ENCODE measurements at places on chromosomes 1 and 21.

GRCh38 chr1:175717610-175718540, 25.5 kb downstream of the TNR start:
- DNase-seq = no peak

DNA sequence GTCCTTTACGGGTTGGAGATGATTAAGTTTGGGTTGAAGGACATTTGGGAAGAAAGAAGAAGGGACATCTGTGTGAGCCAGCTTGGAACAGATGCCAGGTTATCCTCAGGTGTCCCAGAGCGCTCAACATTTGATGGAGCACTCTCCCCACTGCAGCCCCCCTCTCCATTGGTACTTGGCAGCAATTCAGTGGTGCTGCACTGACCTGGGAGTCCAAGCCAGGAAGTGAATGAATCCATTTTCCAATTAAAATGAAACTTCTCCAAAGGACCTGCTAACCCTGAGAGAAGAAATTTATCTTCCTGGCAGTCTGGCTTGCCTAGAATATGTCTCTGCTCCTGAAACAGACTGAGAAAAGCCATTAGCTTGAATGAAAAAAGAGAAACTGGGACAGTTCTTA, 67.1 kb downstream of the FGGY start:
- DNase-seq = no peak

GRCh38 chr1:176559878-176560277, 96.9 kb downstream of the PAPPA2 start:
- no peak for DNase-seq

GRCh38 chr1:29695803-29696202, 459.5 kb downstream of the PTPRU start:
- DNase-seq = no peak

DNA sequence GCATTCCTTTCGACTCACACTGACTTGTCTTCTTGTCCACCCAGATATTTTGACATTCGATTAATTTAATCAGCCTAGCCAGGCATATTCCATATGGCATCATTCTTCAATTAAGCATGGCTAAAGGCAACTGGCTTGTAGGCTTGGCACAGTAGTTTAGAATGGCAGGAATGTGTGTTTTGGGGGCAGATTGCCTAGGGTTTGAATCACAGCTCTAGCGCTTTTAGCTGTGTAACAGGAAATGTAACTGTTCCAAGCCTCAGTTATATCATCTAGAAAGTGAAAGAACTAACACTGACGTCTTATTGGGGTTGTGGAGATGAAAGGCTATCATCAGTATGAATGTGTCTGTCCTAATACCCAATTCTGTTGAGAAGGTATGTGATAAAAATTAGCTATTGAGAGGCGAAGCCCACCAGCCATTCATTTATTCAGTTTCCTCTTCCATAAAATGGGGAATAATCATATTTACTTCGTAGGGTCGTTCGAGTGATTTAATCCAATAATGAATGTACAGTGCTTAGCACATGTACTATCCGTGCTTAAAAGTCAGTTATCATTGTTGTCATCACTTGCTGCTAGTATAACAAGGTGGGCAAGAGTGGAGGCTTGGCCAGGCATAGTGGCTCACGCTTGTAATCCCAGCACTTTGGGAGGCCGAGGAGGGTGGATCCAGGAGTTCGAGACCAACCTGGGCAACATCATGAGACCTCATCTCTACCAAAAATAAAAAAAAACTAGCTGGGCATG, 41.6 kb upstream of the GRHL3 start:
- DNase-seq = peak; percentile 15

GRCh38 chr1:236029428-236029940, 35.4 kb downstream of the NID1 start:
- DNase-seq = no peak

GRCh38 chr1:110340207-110340468, 961 bp downstream of the RBM15 start:
- no peak for DNase-seq

GRCh38 chr1:171715813-171716251, 26.0 kb downstream of the VAMP4 start:
- DNase-seq = no peak

- DNase-seq = no peak
Measured at GRCh38 chr1:109828756-109829505, 65.2 kb upstream of the EPS8L3 start.

DNA sequence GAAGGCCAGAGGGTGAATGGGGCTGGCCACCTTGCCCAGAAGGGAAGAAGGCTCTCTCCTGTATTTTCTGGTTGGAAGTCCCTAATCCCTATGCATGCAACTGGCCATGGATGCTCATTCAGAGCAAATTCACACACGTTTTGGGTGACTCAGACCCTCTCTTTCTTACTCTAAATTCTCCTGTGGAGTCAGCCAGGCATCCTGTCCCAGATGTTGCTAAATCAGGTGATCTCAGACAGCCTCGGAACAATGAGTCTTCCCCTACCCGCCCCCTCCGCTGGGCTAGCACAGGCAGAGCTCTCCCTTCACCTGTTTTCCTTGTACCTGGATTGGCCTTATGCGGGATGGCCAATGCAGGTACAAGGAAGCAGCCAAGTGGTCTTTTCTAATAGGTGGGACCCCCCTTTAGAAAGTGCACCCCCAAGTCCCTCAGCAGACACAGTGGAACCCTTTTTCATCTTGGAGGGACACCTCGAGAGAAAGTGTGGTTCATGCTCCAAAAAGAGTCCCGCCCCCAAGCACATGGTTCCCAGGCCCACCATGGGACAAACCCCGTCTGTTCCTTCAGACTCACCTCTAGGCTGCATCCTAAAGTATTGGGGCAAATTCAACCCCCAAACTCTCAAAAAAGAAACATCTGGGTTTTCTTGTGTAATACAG, 8.6 kb downstream of the S100A6 start:
- no peak for DNase-seq

- no peak for DNase-seq
Measured at GRCh38 chr1:93352376-93352775, 6.7 kb downstream of the DR1 start.
